ENCODE measurements at places on chromosomes 4 and X.

DNA sequence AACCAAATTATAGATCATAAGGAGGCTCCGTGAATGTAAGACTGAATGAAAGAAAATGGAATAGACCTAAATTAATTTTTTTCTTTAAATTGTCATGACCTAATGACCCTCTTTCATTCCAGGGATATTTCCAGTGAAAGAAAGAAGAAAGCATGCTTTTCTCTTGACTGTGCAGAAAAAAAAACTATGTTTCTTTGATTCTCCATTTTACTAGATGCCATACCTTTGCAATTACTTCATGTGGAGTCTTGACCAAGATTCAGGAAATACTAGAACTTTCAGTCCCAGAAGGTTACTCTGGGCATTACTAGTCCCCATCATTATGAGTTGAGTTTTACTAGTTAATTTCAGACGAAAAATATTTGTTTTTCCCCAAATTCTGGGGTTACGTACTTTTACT lies 6.4 kb upstream of the COMMD8 start:
- no peak for DNase-seq

- peak; percentile 4 for DNase-seq
Observed at GRCh38 chrX:132676561-132677186, 187.8 kb upstream of the MBNL3 start.

DNA sequence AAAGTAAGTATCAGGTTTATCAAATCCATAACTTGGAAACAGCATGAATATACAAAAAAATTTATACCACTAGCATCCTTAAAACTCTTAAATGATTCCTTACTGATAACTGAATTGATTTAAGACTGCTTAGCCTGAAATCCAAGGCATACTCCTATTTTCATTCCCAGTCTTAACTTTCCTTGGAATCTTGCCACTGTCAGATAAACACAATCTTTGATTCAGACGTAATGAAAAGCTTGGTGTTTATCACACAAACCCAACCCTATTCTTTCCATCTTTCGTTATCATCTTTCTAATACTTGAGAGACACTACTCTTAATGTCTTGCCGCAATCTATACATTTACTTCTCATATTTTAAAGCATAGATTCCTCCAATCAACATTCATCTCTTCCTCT lies 19.1 kb downstream of the C4orf17 start:
- DNase-seq: no peak

- DNase-seq: no peak
Observed at GRCh38 chr4:121428721-121429120, 47.9 kb upstream of the QRFPR start.

GRCh38 chr4:24260133-24260715 lies 324.1 kb downstream of the DHX15 start:
- DNase-seq: no peak

- no peak for DNase-seq
Observed at GRCh38 chr4:150462743-150463142, 119.2 kb upstream of the MAB21L2 start.

DNA sequence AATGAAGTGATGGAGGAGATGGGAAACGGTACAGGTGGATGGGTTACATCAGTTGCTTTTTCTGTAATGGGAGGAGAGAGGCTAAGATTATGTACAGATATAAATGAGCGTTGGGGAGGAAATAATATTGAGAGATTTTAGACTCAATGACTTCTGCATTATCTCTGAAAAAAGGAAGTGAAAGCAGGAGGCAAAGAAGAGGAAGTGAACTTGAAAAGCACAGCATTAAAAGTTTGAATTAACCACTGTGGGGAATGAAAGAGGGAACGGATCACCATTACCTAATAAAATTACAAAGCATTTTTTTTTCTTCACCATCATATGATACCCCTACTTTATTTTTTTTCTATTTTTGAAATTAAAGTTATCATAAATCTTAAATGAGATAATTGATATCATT lies 1025.5 kb downstream of the RPA4 start:
- DNase-seq: no peak

- no peak for DNase-seq
Observed at GRCh38 chr4:20832826-20833225, 132.6 kb downstream of the PACRGL start.

GRCh38 chr4:188660796-188661195 lies 521.6 kb downstream of the TRIML1 start:
- no peak for DNase-seq

GRCh38 chr4:83686166-83686565 lies 150.3 kb downstream of the GPAT3 start:
- no peak for DNase-seq

GRCh38 chr4:153705743-153706468 lies 21.8 kb downstream of the TLR2 start:
- DNase-seq: no peak

DNA sequence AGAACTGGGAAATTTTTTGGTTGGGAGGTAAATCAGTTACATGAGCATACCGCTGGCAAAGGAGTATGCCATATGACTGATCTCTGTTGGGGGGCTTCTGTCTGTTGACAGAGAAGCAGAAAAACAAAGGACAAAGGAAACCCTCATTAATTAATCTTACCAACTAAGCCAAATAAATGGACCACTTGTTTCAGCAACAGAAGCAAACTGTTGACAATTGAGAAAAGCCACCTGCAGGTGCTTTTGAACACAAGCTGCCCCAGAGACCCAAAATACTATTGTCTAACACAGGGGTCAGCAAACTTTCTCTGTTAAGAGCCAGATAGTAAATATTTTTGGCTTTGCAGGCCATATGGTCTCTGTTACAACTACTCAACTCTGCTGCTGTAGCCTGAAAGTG lies 7.0 kb upstream of the FRYL start:
- DNase-seq: no peak

DNA sequence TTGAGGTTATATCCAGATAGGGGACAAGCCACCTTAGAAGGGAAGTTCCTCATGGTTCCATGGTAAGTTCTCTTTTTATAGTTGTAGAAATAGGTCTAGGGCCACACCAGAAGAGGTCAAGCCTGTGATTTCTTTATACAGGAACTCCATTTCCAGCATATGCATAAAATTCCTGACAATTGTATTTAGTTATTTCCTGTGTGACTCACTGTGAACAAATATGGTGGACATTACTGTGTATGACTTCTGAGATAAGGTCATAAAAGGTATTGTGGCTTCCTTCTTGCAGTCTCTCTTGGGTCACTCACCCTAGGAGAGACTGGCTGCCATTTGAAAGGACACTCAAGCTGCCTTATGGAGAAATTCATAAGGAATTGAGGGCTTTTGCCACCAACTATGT lies 2.2 kb upstream of the C4orf36 start:
- no peak for DNase-seq

GRCh38 chr4:74543231-74543781 lies 98.4 kb downstream of the AREG start:
- DNase-seq: no peak

- no peak for DNase-seq
Observed at GRCh38 chr4:107757864-107758476, 37.9 kb upstream of the PAPSS1 start.

Data from HuH-7 (cell line).